CD14-positive monocyte (primary cell): ENCODE measurements at places on chromosomes 7 and 10.

DNA sequence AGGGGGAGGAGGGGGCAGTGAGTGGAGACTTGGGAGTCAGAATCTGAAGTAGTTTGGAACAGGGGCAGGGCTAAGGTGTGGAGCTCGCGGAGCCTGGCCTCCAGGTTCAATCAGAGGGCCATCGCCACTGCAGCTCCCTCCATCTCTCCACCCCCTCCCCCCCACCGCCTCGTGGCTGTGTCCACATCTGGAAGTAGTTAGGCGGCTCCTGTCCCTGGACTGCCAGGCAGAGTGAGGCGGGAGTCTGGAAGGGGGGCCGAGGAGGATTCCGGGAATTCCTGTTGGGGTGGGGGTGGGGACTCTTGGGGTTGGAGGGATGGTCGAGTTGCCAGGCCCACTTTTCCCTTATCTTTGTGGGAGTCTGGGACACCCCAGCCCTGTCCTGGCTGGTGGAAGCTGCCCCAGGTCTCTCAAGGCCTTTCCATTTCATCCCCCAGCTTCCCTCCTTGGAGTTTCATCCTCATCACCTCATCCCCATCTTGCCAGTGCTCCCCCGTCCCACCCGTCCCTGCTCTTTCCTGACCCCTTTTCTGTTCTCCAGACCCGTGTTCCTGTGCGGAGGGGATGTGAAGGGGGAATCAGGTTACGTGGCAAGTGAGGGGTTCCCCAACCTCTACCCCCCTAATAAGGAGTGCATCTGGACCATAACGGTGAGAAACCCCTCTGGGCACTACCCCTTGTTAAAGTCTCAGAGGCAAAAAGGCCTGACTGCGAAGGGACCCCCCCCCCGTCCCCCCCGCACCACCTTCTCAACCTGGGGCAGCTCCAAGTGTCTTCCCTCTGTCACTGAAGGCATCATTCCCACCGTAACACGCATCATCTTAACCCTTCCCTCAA is 944 bp downstream of the PCOLCE start:
- no peak for DNase-seq

DNA sequence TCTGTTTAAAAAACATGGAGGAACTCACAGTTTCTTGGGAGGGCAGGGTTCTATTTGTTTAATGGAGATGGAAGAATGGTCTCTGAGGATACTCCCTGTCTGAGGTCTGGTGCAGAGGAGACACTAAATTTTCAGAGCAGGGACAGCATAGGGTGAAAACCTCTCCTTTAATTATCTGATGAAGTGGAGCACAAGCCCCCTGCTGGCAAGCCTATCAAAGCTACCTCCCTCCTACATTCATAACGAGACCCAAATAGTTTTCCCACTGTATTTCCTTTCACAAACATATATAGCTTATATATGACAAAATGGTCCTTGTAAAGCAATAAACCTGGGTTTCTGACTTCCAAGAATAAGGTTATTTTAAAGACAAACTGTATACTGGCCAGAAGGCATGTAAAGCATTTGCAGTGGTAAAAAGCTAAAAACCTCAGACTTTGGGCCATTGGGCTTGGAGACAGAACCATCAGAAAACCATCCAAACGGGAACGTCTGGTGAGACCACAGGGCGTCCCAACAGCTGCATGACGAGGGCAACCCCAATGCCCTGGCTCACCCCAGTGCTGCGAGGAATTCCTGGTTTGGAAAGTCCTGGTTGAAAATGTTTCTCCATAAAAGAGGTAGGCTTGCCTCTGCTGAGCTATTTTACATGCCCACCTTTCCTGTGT is 201.3 kb downstream of the FANK1 start:
- DNase-seq, result no peak

- peak; percentile 27 for DNase-seq
These were observed 14.3 kb downstream of the ZC3HAV1 start for GRCh38 chr7:139095194-139095659.

GRCh38 chr7:46058086-46058823 is 137.2 kb upstream of the IGFBP3 start:
- no peak for DNase-seq

DNA sequence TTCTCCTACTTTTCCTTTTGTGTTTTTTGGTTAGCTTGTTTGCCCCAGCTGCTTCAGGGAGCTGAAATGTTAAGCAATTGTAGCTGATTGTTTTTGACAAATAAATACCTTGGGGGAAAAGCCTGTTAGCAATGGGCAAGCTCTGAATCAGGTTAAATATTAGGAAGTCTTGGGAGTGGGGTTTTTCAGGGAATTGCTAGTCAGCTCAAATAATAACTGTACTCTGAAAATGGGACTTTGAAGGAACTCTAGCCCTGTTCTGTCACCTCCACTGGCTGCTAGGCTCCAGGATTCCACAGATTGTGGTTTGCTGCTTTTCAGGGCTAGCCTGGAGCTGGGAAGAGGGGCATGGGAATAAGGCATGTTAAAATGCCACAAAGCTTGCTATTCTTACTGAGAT is 39.5 kb downstream of the ADK start:
- DNase-seq, result no peak

DNA sequence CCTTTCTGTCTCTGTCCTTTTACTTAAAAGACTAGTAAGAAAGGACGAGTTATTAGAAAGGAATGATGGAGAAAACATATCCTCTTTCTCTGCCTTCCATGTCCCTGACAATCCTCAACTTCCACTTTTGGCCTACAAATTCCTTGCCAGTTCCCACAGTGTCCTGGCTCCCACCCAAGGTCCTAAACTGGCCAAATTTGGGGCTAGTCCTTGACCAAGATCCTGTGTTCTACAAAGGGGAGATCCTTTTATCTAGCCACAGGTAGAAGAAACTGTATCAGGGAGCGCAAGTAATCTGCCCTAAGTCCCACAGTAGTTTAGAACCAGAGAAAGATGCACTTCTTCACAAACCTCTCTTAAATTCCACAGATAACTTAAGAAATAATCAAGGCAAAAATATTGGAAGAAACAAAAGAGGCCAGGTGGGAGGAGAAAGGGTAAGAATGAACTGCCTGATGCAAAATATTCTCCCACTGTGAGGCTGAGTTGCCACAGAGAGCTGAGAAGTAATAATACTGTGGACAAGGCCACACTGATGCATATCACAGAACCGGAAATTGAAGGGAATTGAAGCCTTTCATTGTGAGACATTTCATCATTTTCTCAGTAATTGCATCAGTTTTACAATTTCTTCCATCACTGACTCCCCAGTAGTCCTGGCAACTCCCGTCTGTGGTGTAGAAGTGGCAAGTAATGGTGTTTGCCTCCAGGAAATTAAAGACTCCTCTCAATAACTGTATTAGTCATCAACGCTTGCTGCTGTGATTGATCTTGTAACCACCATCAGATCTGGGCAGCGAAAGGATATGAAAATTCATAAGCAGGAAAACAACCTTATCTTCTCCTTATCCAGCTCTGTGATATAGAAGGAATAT is 47.2 kb downstream of the DNAJC12 start:
- DNase-seq, result peak; percentile 57

- no peak for DNase-seq
These were observed 10.5 kb downstream of the C10orf53 start for GRCh38 chr10:49689882-49690510.

DNA sequence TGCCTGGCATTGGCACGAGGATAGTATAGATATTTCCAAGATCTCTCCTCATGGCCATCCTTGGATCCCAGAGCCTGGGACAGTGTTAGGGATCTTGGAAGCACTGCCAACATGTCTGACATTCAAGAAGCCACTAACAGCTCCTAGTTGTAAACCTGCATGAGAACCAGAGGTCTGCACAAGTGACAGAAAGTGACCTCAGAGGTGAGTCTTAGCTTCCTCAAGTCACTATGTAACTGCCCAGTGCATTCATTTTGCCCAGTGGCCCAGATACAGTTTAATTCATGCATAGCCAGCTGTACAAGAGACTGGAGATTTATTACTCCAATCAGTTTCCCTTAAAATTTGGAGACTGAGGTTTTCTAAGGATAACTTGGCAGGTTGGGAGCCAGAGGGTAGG is 16.7 kb downstream of the SUGCT start:
- no peak for DNase-seq

DNA sequence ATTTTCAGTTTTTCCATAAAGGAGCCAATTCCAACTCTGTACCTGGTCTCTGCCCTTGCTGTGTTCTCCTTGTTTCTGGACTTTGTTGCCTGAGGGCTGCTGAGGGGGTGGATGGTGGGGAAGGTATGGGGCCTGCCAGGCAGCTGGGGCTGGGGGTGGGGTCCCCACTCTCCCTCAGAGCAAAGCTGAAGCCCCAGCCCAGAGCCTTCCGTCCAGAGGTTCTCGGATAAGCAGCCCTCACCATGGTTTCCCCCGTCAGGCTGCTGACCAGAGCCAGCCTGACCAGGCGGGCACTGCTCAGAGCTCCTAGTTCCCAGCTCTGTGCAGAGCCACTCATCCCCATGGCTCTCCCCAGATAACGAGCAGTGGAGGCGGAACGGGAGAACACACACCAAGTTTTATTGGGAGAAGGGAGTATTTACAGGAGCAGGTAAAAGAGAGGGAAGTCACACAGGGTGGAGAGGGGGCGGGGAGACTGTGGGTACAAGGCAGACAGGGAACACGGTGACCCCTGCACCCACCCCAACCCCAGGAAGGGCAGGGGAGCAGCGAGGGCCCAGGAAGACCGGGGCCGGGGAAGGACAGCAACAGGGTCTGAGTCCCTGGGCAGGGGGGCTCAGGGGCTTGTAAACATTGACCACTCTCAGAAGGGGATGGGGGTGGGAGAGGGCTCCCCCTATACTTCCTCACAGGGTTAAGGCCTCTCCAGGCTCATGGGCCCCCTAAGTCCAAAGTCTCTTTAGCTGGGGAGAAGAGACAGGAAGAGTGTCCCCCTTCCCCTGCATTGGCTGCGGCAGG is 5.8 kb downstream of the GNB2 start:
- DNase-seq, result no peak

- no peak for DNase-seq
These were observed 2.1 kb downstream of the CNNM2 start for GRCh38 chr10:102919992-102920739.

DNA sequence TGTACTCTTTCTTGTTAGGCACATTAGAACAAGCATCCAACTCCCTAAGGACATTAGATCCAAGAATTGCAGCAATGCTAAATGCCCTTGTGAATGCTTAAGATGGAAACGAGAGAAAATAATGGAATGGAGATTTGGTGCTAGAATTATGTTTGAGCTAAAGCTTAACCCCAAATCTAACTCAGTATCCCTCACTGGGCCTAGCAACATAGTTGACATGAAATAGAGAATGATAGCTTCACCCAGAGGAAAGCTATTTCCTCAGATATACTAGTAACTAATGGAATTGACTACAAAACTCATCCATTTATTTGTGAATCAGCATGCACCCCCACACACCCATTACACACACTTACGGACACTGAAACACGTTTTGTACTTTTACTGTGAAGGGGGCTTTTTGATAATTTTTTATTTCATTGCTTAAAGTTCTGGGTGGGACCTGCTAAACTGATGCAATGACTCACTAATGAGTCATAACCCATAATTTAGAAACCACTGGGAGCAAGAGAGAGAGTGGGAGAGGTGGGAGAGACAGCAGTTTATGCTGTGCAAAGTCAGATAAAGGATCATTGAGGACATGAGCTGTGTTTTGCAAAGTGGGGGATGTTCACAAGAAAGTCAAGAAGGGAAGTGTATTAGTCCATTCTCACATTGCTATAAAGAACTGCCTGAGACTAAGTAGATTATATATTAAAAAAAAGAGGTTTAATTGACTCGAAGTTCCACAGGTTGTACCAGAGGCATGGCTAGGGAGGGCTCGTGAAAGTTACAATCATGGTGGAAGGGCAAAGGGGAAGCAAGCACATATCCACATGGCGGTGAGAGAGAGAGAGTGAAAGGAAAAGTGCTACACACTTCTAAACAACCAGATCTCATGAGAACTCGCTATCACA is 382.7 kb downstream of the SFMBT2 start:
- DNase-seq, result peak; percentile 6

DNA sequence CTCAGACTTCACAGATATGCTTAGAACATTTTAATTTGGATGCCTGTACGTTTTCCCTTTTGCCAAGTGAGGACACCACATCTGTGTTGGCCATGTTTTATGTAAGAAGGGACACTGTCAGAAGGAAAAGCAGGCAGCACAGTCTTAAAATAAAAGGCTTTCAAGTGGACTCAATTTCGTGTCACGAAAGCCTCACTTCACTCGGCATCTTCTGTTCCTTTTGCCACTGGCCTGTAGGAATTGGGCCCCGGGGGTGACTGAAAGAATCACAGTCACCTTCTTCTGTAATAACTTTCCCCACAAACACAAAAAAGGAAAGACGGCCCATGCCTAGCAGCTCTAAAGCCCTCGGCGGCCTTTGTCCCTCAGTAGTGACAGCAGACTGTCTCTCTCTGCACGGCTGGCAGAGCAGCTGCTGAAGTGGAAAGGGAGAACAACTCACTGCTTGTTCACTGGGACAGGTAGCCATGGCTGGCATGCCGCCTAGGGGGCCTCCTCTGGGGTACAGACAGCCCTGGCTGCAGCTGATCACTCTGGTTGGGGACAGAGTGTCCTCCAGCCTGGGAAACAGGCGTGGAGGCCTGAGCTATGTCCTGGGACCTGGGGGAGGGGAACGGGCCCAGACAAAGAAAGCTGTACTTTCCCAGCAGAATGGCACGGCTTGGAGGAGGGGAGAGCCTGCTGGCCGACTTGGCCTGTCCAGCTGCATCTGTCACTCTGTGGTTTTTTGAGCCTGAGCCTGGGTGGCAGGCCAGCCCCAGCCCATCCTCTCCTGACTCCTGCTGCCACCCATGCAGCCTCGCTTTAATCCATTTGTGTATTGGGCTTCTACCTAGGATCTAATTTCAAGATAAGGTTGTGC is 4.4 kb downstream of the RASSF4 start:
- no peak for DNase-seq

GRCh38 chr7:138579671-138580070 is 119.6 kb downstream of the TRIM24 start:
- no peak for DNase-seq

DNA sequence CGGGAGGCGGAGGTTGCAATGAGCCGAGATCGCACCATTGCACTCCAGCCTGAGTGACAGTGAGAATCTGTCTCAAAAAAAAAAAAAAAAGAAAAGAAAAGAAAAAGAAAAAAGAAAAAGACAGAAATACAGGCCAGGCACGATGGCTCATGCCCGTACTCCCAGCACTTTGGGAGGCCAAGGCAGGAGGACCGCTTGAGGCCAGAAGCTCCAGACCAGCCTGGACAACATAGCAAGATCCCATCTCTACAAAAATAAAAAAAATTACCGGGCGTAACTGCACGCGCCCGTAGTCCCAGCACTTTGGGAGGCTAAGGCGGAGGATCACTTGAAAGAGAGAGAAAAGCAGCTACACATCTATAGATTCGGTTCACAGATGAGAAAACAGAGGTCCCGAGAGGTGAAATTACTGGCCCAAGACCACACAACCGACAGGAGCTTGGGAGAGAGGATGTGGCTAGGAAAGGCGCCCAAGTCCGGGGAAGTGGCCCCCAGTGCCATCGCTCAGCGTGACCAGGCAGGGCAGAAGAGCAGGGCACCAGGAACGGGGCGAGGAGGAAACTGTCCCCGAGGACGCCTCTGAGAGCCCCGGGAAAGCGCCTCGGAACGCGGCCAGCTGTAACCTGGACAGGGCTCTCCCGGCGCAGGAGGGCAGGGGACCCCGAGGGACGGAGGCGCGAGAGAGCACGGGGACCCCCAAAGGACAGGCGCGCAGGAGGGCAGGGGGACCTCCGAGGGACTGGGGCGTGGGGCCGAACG is 612 bp downstream of the SNX8 start:
- no peak for DNase-seq

GRCh38 chr7:92655346-92655884 is 65.2 kb upstream of the FAM133B start:
- no peak for DNase-seq
